ENCODE measurements at places on chromosomes 12 and 14.

DNA sequence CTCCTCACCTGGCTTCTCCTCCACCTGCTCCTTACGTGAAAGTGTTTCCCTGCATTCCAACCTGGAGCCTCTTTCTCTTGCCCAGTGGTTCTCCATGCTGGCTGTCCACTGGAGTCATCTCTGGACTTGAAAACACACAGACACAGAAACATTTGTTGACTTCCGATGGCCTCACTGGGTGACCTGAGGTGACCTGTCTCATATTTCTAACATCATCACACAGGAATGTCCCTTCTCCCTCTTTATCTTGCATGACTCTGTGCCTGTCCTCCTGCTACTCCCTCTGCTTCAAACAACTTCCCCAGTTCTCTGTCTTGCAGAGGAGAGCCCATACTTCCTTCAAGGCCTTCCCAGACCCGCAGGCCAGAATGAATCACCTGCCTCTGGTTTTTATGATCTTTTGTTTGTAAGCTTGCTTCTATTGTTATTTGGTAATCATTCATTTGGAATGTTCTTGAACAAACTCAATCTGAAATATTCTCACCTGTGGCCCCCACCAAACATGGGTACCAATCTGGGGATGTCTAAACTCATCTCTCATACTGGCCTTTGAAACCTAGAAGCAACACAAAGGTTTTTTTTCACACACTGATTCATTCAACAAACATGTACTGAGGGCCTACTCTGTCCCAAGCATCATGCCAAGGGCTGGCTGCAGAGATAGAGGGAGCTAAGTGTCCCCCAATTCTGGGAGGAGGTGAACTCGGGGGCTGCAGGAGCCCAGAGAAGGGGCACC lies 9.7 kb upstream of the RIN3 start:
- DNase-seq, result no peak

GRCh38 chr12:74747305-74747704 lies 209.7 kb downstream of the ATXN7L3B start:
- DNase-seq, result no peak

GRCh38 chr12:94041850-94042249 lies 106.5 kb upstream of the PLXNC1 start:
- no peak for DNase-seq

DNA sequence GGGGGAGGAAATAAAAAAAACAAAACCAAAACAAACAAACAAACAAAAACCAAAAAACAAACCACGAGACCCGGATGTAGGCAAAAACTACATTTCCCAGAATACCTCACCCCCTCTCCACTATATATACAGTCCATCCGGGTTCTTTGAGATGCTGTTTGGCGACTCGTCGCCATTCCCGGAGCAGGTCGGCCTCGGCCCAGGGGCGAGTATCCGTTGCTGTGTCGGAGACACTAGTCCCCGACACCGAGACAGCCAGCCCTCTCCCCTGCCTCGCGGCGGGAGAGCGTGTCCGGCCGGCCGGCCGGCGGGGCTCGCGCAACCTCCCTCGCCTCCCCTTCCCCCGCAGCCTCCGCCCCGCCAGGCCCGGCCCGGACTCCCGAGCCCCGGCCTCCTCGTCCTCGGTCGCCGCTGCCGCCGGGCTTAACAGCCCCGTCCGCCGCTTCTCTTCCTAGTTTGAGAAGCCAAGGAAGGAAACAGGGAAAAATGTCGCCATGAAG lies at the start of gene RNF10:
RNF10 (plus strand) TSS at position 154 of the 500 bp plus-strand sequence. CDS start 456 bp downstream, outside the sequence.
- DNase-seq, result no peak

DNA sequence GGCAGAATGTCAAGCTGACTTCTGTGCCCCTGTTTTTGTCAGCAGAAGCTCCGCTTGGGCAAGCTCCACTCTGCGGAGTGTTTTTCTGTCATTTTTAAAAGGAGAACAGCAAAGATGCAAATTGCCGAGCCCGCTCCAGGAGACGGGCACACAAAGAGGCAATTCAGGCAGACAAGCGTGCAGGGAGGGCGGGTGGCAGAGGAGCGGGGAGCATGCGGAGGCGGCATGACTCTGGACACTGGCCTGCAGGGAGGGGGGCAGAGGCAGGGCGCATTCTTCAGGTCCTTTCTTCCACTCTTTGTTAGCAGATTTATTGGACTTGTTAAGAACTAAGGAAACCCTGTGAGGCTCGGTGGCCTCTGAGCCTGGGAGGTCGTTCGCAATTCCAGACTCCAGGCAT lies 187.3 kb upstream of the RMST start:
- DNase-seq, result no peak

- DNase-seq, result no peak
These were observed 52.2 kb downstream of the LRP6 start for GRCh38 chr12:12214635-12215131.

GRCh38 chr14:104096751-104097700 lies 11.5 kb downstream of the ASPG start:
- no peak for DNase-seq

DNA sequence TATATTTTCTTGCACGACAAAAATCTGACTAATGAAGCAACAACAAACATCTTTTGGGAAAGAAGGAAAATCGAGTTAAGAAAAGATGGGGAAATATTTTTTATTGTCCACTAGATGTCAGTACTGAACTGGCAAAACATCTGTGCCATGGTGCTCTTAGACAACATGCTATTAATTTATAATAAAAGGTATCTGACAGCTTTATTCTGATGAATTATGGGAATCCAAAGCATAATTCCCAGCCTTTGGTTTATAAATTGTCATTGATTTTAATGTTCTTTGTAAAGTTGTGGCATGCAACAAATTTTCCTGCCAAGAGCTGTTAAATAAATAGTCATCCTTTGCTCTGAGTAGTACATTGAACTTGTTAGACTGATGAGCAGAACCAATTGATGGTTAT lies 231.2 kb downstream of the ETNK1 start:
- no peak for DNase-seq

- DNase-seq, result no peak
These were observed 18.0 kb upstream of the CRACR2A start for GRCh38 chr12:3770891-3771290.

DNA sequence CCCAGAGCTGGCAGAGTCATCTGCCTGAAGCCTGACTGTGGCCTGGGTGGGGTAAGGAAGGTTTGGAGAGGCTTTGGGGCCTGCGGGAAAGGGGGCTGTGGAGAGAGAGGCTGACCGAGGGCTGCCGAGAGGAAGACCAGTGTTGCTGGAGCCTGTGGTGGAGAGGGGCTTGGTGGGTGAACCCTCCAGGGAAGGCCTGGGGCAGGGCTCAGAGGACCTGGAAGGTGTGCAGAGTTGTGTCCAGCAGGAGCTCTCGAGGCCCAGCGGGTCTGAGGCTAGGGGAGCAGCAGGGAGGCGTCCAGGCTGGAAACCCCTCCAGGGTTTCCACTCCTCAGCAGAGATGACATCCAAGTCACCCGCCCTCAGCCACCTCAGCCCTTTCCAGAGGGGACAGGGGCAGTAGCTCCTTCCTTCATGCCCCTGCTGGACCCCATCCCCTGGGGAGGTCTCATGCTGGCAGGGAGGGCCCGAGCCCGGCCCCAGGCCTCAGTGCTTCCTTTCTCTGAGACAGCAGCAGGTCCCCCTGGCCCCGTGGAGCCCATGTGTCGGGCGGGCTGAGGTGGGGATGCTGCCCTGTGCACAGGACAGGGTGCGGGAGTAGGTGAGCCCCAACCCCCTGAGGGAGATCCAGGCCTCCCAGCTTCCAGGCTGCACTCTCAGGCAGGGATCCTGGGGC lies 8.4 kb downstream of the CEP170B start:
- no peak for DNase-seq

DNA sequence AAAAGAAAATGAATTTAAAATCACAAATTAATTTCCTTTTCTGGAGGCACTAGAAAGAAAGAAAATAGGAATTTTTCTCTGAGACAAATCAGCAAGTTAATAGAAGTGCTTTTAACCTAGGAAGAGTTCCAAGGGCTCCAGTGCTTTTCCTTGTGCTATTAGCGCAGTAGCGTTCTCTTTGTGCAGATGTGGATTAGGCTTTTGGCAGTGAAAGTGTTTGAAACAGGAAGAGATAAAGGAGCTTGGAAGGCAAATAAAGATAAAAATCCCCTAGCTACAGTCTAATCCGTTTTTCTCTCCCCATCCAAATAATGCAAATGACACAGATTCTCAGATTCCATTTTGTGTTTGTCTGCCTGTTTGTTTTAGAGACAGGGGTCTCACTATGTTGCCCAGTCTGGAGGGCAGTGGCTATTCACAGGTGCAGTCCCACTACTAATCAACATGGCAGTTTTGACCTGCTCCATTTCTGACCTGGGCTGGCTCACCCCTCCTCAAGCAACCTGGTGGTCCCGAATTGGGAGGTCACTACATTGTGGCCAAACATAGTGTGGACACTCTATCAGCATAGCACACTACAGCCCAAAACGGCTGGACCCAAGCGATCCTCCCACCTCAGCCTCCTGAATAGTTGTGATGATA lies 166.1 kb downstream of the PAWR start:
- DNase-seq, result no peak

DNA sequence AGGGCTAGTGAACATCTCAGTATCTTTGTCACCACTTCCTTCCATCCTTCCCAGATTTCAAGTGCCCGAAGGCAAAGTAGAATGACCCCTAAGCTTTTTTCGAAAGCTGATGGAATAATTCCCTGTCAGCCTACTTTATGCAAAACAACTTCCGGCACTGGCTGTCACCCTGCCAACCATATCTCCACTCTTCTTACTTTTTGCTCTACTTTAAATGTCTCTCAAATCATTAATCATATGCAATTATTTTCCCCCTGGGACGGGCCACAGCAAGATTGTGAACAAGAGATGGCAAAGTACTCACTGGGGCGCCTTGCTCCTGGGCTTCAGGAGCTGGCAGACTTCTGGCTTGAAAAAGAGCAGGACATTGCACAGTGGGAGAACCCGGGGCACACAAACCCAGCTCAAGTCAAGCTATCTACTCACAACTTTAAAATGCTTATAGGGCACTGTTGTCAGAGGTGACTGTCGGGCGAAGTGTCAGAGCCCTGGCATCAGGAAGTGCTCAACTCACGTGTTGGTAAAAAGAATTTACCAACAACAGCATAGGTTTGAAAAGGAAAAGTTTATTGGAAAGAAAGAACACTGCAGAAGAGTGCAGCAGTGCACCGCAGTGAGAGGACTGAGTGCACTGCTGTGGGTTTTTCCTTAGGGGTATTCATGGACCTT lies 373.5 kb downstream of the PAWR start:
- no peak for DNase-seq

- no peak for DNase-seq
These were observed 143.1 kb downstream of the BICD1 start for GRCh38 chr12:32249777-32250176.

- DNase-seq, result no peak
These were observed 506.4 kb downstream of the PRKD1 start for GRCh38 chr14:29421156-29421728.

GRCh38 chr12:52551216-52551865 lies 1.6 kb downstream of the KRT71 start:
- DNase-seq, result no peak

DNA sequence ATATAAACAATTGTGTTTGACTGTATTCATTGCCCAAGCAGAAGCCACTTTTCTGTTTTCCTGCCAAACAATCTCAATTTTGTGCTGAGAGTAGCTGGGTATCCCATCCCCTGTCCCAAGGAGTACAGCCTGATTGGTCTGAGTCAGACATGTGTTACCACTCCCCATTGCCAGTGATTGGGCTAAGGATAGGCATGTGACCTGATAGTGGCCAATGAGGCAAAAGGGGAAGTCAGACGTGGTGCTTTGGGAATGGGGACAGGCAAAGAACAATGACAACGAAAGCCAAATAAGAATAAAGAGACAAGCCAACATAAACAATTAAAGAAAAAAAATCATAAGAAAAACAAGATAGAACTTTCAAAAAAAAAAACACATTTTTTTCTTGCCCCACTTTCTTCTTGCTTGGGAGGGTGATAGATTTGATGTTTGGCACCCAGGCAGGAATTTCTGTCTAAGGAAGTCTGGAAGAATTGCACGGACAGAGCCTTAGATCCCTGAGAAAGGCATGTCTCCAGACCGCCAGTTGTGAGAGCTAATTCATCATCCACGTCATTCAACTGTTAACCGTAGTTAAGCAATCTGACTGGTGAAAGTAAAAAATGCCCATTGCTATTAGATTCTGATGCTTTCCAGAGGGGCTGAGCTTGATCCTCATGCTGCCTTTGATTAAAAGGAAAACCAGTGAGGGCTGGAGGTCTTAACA lies 626.6 kb upstream of the TMEM132C start:
- DNase-seq, result no peak

GRCh38 chr14:68977180-68977717 lies 1.9 kb downstream of the ACTN1 start:
- no peak for DNase-seq

- DNase-seq, result no peak
These were observed 229.5 kb upstream of the PLXNC1 start for GRCh38 chr12:93918900-93919299.

DNA sequence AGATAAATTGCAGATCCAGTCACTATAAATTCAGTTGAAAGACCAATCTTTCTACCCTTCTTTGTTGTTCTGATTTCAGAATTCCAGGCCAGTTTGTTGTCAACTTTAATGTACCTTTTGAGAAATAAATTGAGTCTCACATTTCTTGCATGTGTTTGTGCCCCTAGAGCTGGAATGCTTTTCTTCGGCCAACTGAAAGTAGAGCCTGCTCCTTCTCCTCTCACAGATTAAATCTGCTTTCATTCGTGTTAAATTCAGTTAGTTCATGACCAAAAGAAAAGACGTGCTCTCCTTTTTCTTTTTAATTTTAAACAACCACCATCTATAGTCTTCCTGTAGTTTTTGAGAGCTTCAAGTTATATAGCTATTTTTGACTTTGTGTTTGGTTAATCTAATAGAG lies 22.9 kb downstream of the SOCS2 start:
- no peak for DNase-seq

DNA sequence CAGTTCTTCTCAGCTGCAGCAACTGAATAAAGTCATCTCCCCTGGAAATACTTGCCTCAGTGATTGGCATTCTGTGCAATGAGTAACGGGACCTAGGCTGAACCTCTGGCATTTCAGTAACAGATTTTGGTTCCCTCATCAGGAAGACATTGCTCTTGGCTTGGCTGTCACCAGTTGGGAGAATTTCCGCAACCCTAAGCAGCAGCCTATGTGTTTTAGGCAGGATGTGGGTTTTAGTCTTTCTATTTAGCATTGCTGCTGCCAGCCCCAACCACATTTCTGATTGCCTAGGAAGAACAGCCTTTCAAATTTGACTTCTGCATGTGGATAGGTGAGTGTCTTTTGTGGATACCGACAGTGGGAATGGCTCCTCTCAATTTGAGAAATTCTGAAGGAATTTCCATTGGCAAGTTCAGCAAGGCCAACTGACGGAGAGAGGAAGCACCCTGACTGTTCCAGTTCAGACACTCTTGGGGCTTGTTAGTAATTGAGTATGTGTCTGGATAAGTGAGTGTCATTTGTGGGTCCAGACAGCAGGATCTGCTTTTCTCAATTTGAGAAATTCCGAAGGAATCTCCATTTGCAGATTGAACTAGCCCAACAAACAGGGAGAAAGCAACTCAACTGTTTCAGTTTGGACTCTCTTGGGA lies 19.0 kb upstream of the CLEC2A start:
- DNase-seq, result no peak

- DNase-seq, result no peak
These were observed 15.5 kb downstream of the EMP1 start for GRCh38 chr12:13211859-13212664.

All from cortex of kidney (tissue), 1 donor.